ENCODE measurements at places on chromosomes 4 and X. TPM values are rescaled to one million over a fixed set of nuclear protein-coding genes. Genes with fewer than 3 reads are reported as not detected.

The PPBP gene
- 0.92 TPM for total RNA-seq

GRCh38 chr4:70842761-70843435 lies 3.2 kb upstream of the GRSF1 start:
- DNase-seq, result no peak
- H3K36me3 ChIP-seq, result no peaks in the 10 kb centered on the region
- no peak overlapping the region for H3K27ac ChIP-seq
- no peaks in the 10 kb centered on the region for H3K27me3 ChIP-seq

- no peak overlapping the region for H3K27ac ChIP-seq
- H3K4me1 ChIP-seq, result peaks cover 15% of the 10 kb centered on the region
- no peak for DNase-seq
- no peaks in the 10 kb centered on the region for H3K36me3 ChIP-seq
- no peaks in the 10 kb centered on the region for H3K27me3 ChIP-seq
Observed at GRCh38 chr4:158016511-158016910, 156.3 kb downstream of the GASK1B start.

DNA sequence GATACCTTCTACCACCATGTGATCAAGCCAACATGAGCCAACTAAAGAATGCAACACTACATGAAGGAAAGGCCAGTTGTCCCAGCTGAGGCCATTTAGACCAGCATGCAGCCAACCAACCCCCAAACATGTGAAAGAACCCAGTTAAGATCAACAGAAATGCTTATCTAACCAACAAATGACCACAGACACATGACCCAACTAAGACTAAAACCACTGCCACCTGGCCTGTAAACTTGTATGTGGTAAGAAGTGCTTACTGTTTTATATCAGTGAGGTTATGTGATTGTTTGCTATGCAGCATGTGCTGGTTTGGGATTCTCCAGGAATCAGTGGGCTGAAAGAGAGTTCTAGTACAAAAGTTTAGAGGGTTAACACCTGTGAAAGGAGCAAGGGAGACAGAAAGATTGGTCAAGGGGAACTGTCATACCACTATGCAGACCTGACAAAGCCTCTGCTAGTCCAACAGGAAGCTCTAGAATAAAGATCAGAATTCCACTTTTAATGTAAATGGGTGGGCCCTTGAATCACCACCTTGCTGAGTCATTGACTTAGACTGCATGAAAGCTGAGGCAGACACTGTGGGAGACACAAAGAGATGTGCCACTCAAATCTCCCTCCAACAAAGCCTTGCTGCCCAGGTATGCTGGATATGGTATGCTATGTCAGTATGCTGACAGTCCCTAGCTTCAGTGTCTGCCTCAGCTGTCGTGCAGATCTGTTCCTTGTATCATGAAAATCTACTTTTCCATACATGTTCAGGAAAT lies 6.1 kb upstream of the SH3D19 start:
- no peak for DNase-seq
- H3K4me3 ChIP-seq, result no peak overlapping the region
- H3K36me3 ChIP-seq, result no peaks in the 10 kb centered on the region
- H3K27ac ChIP-seq, result no peak overlapping the region
- no peaks in the 10 kb centered on the region for H3K27me3 ChIP-seq

DNA sequence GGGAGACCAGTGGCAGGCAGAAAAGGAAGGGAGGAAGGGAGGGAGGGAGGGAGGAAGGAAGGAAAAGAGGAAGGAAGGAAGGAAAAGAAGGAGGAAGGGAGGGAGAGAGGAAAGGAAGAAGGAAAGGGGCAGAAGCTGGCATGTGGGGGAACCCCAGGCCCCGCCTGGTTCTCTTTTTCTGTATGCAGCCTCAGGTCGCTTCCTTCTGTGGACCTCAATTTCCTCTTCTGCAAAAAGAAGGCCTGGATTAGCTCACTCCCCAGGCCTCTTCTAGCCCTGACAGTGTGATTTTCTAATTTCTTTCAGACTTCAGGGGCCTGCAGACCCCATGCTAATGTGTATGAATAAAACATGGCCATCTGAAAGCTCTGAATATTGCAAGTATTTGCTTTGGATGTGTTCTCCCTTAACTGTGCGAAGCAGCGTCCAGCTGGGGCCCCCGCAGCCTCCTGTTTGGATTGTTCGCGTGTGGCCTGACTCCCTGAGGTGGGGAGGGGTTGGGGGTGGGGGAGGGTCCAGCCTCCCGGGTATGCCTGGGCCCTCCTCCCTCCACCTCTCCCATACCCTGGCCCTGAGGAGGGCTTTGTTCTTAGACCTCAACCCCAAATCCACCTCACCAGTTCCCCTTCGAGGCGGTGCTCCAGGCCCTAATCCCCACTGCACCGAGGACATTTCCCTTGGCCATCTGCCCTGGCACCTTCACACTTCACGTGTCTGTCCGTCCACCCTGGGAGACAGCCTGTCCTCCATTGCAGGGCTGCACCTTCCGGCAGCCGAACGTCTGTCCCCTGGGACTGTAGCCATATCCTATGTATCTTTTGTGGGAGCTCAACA lies 199.9 kb upstream of the ATP6AP2 start:
- no peaks in the 10 kb centered on the region for H3K27me3 ChIP-seq
- no peaks in the 10 kb centered on the region for H3K36me3 ChIP-seq
- no peak overlapping the region for H3K27ac ChIP-seq

- no peak for DNase-seq
- H3K27ac ChIP-seq, result no peak overlapping the region
- H3K27me3 ChIP-seq, result no peaks in the 10 kb centered on the region
- peaks cover 40% of the 10 kb centered on the region for H3K36me3 ChIP-seq
- no peak overlapping the region for H3K4me3 ChIP-seq
Observed at GRCh38 chrX:129496625-129497024, 26.7 kb downstream of the SMARCA1 start.

DNA sequence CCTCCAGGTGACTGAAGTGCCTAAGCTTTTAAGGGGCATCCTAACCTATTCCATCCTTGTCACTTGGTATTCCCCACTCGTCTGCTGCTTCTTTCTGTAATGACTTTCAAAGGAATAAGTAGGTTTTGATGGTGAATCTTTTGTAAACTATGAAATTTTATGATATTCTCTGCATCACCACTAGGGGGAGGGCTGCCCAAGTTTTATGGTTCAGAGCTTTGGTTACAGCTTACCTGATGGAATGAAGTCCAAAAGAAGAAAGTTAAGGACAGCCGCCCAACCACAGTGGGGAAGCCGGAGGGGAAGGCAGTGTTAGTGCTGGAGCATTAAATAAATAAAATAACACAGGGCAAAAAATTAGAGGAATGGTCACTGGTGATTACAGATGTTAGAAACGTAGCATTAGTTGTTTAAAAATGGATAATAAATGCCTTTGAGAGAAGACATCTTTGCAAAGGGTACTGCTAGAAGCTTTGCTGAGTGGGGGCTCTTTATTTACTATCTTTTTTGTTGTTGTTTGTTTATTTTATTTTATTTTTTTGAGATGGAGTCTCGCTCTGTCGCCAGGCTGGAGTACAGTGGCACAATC lies 204.9 kb downstream of the GBA3 start:
- no peak overlapping the region for H3K27ac ChIP-seq
- H3K36me3 ChIP-seq, result no peaks in the 10 kb centered on the region
- DNase-seq, result no peak

Measured in esophagus squamous epithelium (tissue), 5 donors.